Activated CD4-positive, alpha-beta T cell treated with anti-CD3 and anti-CD28 coated beads, Interleukin-2, amount 50 U/mL, for 48 hours (primary cell): ENCODE measurements at places on chromosomes 4 and X.

- DNase-seq: no peak
Measured at GRCh38 chr4:100879471-100879870, 361.6 kb upstream of the EMCN start.

- DNase-seq: no peak
Measured at GRCh38 chr4:39061457-39061856, 575 bp upstream of the KLHL5 start.

GRCh38 chr4:21806991-21807390 lies 141.6 kb downstream of the KCNIP4 start:
- DNase-seq: no peak

- DNase-seq: no peak
Measured at GRCh38 chrX:44227991-44228390, 115.5 kb downstream of the EFHC2 start.

DNA sequence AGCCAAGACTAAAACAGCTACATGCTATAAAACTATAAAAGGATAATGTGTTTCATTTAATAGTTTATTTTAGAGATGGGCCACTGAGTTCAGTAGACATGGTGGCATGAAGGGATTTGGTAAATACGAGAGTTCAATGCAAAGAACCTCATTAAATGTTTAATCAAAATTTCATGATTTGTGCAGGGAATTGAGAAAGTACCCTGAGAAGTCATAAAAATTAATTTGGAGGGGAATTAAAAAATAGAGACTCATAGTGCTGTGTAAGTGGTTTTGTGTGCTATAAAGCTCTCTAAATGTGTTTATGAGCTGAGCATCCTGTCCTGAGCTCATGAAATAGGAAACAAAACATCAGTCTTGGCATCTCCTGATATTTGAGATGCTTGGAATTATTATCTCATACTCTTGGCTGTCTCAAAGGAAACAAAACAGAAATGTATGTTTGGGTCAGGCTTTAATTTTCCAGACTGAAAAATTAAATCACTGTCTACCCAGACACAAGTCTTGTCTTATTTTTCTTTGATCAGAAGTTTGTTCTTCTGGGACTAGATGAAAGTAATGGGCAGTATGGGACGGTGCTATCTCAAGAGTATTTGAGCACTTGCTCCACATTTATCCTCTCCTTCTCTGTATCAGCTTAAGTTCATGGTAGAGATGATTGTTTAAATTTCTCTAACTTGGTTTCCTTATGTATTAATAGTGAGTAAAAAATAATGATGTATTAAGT lies 38.0 kb upstream of the EMCN start:
- DNase-seq: no peak

GRCh38 chrX:132068405-132068804 lies 45.3 kb downstream of the STK26 start:
- no peak for DNase-seq

DNA sequence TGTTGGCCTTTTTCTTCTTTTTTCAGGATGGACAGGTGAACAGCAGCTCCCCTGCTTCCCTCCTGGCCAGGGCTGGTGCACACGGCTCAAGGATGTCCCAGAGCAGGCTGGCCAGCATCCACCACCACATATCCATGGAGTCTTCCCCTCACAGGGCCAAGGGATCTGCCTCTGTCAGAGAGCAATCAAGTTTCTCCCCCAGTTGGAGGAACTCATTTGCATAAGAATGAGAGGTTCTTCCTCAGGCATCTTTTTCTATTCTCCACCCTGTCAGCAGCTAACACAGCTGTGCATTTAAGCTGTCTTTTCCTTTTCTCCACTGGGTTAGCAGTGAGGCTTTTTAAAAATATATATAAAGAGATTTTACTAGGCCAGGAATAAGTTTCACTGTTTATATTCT lies 143.8 kb downstream of the ANAPC10 start:
- DNase-seq: no peak

DNA sequence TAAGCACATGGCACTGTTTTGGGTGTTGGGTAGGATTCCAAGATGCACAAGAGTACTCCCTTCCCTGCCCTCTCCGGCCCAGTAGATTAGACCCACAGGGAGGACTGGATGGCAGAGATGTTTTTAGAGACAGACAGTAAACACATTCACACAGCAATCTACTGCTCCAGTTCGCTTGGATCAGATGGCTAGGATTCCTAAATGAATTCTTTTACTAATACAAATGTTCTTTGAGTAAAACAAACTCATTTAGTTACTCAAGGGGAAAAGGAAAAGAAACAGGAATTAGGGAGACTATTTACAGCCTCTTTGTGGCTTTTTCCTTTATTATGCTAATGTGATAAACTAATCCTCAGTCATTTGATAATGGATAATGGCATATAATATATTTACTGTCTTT lies 5.9 kb downstream of the SNX25 start:
- DNase-seq: no peak

DNA sequence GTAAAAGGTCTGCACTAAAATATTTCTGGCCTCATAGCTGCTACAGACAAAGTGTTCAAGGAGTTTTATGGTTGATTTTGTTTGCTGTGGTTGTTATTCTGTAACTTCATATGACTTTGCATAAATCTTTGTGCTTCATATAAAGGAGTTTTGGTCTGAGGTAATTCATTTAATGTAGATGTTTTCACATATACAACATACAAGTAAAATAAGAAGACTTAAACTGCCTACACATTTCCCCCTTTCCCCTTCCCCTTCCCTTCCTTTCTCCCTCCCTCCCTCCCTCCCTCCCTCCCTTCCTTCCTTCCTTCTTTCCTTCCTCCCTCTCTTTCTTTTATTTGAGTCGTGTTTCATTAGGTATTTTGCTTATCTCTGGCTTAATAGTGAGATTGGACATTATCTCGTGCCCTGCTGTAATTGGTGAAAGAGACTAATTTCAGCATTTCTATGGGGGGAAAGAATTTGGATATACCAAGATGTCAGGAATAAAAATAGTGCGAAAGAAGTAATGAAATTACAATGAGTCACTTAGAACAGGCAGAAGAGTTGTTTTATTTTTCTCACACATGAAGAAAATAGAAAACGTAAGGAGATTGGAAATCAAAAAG lies 144.9 kb upstream of the MAD2L1 start:
- no peak for DNase-seq

DNA sequence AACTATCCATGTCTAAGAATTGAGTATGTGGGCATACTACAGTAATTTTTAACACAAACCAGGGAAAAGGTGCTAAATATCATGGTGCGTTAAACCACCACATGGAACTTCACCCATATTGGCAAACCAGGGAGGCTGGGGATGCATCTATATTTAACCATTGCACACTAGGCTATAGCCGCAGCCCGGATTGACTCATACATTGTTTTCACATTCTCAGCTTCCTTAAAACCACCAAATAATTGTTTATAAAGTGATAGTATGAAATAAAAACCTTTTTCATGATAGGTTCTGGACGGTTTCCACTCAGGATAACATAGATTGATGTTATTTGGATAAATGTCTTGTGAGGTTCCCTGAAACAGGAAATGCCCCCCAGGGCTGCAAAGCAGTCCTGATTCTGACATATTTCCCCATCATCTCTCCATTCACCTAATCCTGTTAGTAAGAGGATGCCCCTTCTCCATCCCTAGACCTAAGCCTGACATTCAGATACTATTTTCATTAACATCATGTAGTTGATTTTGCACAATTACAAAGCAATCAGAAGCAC lies 7.9 kb downstream of the COL25A1 start:
- DNase-seq: no peak

DNA sequence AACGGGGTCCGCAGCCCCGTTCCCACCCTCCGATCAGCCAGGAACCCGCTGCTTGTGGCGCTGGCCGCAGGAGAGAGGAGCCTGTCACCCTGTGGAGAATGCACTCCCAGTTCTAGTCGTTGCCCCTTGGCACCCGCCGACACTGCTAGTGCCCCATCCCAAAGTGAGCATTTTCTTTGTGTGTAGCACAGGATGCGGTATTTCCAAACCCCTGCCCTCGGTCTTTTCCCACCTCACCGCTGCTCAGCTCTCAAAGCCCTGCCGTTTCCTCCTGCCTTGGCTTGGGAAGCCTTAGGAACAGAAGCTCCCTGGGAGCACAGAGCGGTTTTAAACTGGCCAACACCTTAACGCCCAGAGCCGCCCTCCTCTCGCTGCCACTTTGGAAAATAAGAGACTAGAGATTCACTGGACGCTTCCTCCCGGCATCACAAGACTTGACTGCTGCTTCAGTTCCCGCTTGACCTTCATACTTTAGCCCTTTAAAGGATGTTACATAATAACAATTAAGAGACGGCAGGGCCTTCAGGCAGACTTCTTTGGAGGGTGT lies 772 bp downstream of the CYP4V2 start:
- DNase-seq: peak; percentile 35

DNA sequence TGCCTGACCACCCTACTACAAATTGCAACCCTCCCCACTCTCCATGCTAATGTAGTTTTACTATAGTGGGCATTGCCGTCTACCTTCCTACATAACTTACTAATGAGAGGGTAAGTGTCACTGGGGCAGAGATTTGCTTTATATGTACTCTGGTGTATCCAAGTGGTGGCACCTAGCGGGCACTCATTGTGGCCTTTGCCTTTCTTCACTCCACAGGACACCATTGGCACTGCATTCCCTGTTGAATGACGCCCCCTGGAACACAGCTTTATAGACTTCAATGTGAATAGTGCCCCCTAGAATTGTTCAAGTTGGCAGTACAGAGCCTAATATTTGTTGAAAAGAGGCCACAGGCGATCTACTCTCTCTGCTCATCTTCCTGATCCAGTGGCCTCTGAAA lies 215.8 kb downstream of the MID1IP1 start:
- DNase-seq: no peak

DNA sequence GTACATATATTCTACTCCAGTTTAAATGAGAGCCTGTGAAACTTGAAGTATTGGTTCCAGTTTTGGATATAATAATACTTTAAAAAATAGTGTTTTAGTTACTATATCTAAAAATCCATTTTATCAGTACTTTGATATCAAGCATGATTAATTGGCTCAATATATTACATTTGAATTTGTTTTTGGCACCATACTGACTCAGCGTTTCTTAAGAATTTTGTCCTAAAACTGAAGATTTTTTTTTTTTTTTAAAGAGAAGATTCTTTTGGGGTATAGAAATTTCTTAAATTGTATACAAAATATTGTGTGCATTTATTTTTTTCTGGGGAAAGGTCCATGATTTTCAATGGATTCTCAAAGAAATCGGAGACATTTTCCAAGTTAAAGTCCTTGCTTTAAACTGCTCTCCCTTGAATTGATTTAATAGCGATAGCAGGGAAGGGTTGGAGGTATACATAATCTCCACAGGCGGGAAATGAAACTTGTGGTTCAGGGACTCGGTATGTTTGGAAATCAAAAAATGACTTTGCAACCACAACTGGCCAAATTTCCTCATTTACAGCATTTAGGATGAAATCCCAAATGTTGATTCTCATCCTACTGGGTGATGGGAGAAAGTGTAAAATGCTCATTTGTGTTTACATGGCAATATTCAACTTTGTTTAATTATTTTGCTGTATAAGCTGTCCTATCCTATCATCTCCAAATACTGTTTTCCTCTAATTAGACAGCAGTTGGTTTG lies 62.3 kb downstream of the TMA16 start:
- no peak for DNase-seq

DNA sequence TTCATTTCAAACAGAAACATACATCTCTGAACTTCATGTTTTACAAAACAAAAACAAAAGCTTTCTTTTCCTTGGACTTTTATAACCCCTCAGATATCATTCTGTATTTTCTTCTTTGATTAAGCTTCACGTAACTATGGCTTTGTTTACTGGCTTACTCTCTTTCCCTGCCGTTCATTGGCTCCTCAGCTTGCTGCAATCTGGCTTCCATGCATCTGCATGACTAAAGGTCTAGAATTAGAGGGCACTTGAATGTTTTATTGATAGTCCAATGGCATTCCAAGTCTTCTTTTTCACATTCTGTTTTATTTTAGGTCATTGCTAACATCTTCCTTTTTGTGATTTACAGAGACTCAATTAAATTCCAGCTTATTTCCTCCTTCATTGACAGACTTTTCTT lies 487.6 kb downstream of the GRXCR1 start:
- DNase-seq: no peak

DNA sequence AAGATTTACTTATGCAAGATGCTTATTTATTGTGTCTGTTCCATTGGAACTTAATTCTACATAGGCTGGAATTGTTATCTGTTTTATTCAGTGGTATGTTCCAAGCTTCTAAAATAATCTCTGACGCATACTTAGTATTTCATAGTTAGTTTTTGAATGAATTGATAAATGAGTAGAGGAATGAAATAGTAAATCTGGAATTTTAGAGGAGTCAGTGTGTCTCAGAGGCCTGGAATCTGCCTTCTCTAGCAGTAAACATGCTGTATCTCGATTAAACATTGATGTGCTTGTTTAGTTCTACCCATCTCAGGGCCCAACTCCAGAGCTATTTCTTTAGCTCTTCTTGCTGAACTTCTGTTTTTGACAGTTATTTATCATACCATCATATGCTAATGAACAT lies 154.2 kb upstream of the MAGEC2 start:
- no peak for DNase-seq

- DNase-seq: no peak
Measured at GRCh38 chr4:92994727-92995126, 691.0 kb downstream of the GRID2 start.

- DNase-seq: no peak
Measured at GRCh38 chr4:77454858-77455257, 150.8 kb upstream of the CXCL13 start.

GRCh38 chrX:26672571-26672970 lies 456.6 kb downstream of the MAGEB5 start:
- DNase-seq: no peak

DNA sequence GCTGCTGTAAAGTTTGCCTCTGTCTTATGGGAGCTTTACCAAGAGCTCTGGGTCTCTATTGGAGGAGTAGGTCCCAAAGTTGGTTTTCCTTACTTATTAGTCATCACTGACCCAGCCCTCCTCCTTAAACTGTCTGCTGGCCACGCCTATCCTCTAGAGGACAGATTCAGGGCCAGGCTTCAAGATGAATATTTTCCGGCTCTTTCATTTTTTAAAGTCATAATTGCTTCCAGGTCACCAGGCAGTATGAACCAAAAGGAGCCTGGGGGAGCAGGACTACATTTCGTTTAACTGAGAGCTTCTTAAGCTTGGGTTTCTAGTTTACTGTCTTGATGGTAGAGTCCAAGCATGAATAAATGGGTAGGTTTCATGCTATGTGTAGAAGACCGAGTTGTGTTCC lies 13.7 kb downstream of the BCORL1 start:
- DNase-seq: no peak

- no peak for DNase-seq
Measured at GRCh38 chr4:160563552-160564282, 1460.8 kb downstream of the RAPGEF2 start.

- DNase-seq: no peak
Measured at GRCh38 chrX:21958916-21959315, 18.4 kb downstream of the SMS start.
